NK-92 treated with Interleukin-12 subunit alpha and Interleukin-12 subunit beta, amount 100 ng/mL, for 24 hours (cell line): ENCODE measurements at places on chromosomes 5 and 9.

DNA sequence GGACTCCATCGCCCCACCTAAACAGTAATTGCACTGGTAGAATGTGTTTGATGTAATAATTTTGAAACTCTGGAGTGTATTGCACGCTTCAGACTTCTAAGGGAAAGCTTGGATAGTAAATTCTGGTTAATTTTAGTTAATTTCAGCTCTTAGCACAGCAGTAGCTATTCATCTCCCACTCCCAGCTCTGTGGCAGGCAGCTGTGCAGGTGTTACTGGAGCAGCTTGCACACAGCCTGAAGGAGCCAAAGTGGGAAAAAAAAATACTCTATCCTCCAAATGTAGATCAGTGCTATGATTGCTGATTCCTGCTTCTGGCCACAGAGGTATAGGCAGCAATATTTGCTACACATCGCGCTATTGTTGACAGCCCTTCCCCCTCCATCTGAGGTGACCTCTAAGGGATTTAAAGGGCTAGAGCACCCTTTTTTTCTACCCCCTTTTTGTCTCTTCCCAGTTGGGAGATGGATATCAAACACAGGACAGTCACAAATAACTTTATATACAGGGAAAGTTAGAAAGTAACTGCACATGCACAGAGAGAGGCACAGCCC, 97.4 kb downstream of the KCTD16 start:
- no peak for DNase-seq

GRCh38 chr5:76852772-76853171, 3.0 kb downstream of the S100Z start:
- DNase-seq = no peak

DNA sequence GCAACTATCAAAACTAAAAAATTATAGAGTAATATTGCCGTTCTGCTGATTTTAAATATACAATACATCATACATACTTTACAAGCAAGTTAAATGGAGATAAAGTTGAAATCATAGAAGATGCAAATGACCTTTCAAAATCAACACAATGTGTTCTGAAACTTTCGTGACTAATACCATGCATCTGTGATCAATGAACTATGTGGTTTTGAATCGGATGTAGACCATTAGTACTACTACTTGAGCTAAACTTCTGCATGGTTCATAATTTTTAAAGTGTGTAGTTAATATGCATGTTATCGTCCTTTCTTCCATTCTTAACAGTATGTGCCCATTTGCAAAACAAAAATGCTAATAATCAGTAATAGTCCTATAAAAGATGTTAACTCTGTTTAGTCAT, 11.3 kb upstream of the PHF2 start:
- DNase-seq = no peak

GRCh38 chr5:126780165-126780827, 3.4 kb downstream of the LMNB1 start:
- DNase-seq = no peak

GRCh38 chr9:116409129-116409528, 255.5 kb downstream of the PAPPA start:
- no peak for DNase-seq

DNA sequence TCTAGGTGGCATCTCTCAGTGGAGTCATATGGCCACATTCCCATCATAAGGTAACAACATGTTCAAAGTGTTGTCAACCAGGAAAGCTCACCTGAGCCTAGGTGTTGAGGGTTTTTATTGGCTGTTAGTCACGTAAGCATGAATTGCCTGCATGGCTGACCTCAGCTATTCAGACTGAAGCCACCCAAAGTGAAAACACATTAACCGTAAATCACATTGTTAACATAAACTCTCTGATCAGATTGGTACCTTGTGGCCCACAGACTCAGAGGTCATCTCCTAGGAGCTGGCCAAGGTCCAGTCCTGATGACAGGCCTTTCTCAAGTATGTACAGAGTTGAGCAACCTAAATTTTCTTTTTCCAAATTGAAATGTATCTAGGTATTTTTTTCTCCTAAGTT, 26.7 kb downstream of the SRFBP1 start:
- no peak for DNase-seq

DNA sequence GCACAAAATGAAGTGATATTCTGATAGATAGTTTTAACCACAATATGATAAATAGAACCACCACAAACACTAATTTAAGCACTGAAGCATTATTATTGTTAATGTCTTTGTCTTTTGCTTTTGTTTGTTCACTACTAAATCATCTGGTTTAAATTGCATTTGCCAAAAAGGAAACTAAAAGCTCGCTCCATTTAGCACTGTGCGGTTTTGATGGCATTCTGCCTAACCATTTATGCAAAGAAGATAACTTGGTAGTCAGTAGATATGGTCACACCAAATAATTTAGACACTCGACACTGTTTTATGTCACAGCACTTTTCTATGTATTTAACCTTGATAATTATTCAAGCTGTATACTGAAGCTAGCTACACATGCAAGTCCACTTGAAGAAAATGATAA, 849.8 kb upstream of the CDH6 start:
- no peak for DNase-seq

DNA sequence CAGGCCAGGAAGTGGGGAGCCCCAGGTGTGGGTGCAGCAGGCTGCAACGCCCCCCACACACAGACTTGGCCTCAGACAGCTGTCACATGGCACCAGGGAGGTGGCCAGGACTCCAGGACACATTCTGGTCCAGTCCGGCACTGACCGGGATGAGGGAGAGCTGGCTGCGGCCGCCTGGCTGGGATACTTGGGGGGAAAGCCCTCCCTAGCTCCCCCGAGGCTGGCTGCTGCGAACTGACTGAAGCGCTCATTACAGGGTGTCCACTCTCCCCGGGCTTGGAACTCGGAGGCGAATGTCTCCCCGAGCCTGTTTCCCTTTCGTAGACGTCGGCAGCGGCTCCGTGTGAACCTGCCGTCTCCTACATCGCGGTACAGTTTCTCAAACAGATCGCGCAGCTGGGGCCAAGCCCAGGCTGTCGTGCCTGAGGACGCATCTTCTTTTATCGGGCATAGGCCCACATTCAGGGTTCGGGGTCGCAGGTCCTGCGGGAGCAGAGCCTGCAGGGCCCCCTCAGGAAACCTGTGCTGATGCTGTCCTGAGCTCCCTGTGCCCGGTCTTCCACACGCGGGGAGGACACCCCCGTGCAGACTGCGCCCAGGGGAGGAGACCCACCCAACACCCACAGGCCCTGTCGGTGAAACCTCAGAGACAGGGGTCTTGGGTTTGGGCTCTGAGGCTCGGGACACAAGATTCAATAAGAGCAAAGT, 19.8 kb downstream of the NACC2 start:
- DNase-seq = no peak

GRCh38 chr5:37005946-37006540, 129.5 kb downstream of the NIPBL start:
- DNase-seq = no peak

- no peak for DNase-seq
Measured at GRCh38 chr5:140242099-140242498, 60.8 kb downstream of the PFDN1 start.

GRCh38 chr5:36792560-36793180, 83.9 kb upstream of the NIPBL start:
- no peak for DNase-seq

GRCh38 chr5:36908544-36909260, 32.1 kb downstream of the NIPBL start:
- no peak for DNase-seq

DNA sequence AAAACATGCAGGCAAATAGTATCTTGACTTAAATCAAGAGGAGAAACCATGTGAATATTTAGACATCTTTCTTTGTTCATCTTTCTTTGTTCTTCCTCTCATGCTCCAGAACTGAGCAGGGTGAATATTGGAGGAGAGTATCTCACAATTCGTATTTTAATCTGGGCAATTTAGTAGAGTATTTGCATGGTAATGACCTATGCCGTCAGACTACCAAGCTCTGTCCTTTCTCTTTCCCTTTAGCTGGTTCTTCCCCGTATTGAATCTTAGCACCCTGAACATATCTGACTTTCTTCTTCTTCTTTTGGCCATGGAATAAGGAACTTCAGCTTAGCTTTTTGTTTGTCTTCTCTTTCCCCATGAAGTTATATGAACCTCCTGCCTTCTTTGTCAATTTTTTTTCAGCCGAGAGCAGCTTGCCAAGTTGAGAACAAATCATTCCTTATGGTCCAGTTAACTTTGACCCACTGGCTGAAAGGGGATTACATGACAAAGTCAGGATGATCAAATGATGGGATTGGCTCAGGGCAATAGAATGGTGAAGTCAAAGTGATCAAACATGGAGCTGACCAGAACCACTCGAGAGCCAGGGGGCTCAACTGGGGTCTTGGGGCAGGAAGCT, 95.8 kb downstream of the DAPK1 start:
- no peak for DNase-seq

DNA sequence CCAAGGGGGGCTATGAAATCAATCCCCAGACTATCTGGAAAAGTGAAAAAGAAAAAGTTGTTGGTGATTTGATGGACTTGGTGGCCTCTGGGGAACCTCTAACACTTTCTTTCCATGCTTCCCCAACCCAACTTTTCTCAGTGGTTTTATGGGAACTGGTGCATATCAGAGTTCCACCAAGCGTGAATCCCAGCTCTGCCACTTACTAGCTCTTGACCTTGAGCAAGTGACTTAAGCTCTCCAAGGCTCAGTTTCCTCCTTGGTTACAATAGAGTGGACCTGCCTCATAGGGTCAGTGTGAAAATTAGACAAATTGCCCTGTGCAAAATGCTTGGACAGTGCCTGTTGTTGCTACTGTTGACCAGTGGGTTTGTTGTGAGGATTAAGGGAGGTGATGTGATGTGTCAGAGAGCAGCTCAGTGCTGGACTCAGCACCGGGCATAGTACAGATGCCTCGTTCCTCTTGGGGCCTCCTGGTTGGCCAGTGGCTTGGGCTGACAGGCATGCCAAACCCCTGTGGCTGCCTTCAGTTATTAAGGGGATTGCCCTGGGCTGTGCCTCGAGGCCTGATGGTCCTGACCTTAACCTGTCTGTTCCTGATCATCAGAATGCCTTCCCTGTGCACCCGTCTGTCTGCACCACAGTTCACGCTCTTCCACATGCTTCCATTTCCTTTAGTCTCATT, 49.3 kb downstream of the COL15A1 start:
- no peak for DNase-seq

GRCh38 chr5:58056546-58056945, 403.3 kb downstream of the PLK2 start:
- no peak for DNase-seq

DNA sequence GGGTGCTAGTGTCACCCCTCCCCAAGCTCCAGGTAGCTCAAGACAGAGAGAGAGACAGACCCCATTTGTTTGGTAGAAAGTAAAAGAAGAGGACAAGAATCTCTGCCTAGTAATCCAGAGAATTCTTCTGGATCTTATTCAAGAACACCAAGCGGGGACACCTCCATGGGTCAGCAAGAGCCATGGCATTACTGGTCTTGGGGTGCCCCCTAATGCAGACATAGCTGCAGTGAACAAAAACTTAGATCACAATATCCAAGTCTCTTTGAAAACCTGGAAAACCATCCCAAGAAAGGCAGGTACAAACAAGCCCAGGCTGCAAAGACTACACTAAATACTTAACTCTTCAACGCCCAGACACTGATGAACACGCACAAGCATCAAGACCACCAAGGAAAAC, 29.9 kb upstream of the PDE4D start:
- no peak for DNase-seq

DNA sequence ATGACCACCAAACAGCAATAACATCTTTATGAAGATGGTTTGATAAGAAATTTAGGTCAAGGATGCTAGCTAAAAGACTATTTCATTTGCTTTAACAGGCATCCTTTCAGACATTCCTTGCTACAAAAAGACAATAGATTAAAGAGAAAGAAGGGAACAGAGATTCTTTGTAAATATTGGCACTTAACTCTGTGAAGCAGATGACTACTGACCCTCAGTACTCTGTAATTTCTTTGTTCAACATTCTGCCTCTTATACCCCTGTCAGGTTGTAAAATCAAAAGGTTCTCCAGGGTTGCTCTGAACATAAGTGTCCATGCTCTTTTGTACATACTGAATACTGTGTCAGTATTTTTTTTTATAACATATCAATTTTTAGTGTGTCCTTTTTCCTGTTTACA, 610.6 kb upstream of the GRAMD2B start:
- no peak for DNase-seq

DNA sequence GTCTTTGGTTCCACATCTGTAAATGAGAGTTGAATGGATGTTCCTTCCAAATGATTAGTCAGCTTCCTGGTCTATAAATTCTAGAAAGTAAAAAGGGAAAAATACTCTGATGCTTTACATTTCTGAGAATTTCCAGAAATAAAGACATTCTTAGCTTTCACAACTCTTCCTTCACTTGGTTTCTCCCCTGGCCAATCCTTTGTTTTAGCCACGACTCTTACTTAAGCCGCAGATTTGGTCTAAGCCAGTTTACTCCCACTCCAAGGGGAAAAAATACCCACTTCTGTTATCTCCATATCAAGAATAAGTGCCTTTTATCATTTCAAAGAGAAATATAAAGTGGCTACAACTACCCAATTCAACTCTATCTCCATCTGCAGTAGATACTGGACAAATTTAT, 29.7 kb downstream of the PWWP2A start:
- no peak for DNase-seq
